ENCODE measurements at places on chromosomes 2 and 18. TPM values are rescaled to one million over a fixed set of nuclear protein-coding genes. Genes with fewer than 3 reads are reported as not detected.

DNA sequence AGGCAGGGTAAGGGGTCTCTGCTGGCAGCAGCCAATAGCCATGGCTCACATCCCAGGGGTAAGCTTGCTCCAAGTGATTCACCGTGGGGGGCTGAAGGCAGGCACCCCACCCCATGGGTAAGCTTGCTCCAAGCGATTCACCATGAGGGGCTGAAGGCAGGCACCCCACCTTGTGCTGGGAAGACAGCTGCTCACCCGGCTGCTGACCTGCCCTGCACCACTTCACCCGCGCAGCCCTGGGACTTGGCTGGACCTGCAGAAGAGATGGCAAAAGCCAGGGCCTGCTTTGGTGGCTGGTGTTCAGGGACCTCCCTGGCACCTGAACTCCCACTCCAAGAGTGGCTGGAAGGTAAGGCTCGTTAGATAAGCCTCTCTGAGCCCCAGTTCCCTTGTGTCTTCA, 19.2 kb downstream of the PTGR3 start:
- no peak overlapping the region for H3K4me3 ChIP-seq
- peaks cover 4% of the 10 kb centered on the region for H3K4me1 ChIP-seq
- no peak for DNase-seq
- no peak overlapping the region for H3K27ac ChIP-seq

GRCh38 chr2:216633616-216634369, 573 bp downstream of the IGFBP2 start:
- H3K4me3 ChIP-seq: peak overlapping the region; percentile 48
- H3K27me3 ChIP-seq: peaks cover 12% of the 10 kb centered on the region
- H3K4me1 ChIP-seq: peaks cover 16% of the 10 kb centered on the region
- no peaks in the 10 kb centered on the region for H3K36me3 ChIP-seq

TPRKB gene
- total RNA-seq: 19.0 TPM

KLHL14 gene
- 0.33 TPM for total RNA-seq

ARHGAP25 gene
- 5.8 TPM for total RNA-seq

GRHL1 gene
- total RNA-seq: 2.5 TPM

MRPL44 gene
- total RNA-seq: 22.8 TPM

DNA sequence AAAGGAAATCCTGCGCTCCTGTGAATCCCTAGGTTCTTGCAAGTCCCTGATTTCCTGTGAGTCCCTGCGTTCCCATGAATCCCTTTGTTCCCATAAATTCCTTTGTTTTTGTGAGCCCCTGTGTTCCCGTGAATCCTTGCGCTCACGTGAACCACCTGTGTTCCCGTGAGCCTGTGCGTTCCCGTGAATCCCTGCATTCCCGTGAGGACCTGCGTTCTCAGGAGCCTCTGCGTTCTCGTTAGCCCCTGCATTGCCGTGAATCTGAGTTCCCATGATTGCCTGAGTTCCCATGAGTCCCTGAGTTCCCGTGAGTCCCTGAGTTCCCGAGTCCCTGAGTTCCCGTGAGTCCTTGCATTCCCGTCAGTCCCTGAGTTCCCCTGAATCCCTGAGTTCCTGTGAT, 71.5 kb downstream of the SNTG2 start:
- H3K27ac ChIP-seq: no peak overlapping the region
- DNase-seq: no peak
- H3K4me3 ChIP-seq: no peak overlapping the region
- no peaks in the 10 kb centered on the region for H3K4me1 ChIP-seq
- no peaks in the 10 kb centered on the region for H3K36me3 ChIP-seq

GRCh38 chr2:205773989-205774388, 91.7 kb downstream of the NRP2 start:
- H3K4me1 ChIP-seq: no peaks in the 10 kb centered on the region
- H3K27me3 ChIP-seq: no peaks in the 10 kb centered on the region
- H3K27ac ChIP-seq: peak overlapping the region; percentile 86
- peaks cover 20% of the 10 kb centered on the region for H3K36me3 ChIP-seq

ANKRD30BL gene
- not detected for total RNA-seq

DNA sequence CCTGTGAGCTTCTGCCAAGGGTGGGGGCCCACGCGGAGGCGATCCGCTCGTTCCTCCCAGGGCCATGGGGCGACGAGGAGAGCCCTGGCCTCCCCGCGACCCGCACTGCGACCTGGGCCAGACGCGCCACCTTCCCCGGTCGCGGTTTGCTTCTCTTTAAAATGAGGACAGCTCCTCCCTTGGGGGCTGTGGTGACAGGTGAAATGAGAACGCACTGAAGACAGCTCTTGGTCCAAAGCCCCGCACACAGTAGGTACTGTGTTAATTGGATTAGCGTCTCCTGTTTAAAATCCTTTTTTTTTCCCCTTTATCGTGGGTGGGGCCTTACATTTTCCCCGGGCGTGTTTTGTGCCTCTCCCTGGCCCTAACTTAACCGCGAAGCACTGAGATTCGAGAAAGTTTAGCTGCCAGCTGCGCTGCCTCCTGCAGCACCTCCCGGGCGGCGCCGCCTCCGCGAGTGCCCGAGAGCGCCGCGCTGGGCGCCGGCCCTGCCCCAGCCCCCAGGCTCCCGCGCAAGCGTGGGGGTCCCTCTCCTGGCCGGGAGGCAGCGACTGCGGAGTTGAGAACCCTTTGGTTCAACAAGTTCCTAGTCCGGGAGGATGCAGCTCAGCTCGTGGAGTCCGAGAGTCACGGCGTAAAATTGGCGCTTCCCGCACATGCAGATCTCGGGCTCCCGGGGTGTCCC, 1.1 kb downstream of the HPCAL1 start:
- no peaks in the 10 kb centered on the region for H3K27me3 ChIP-seq
- H3K4me3 ChIP-seq: peak overlapping the region; percentile 63
- no peak for DNase-seq
- no peaks in the 10 kb centered on the region for H3K36me3 ChIP-seq
- no peaks in the 10 kb centered on the region for H3K4me1 ChIP-seq

DNA sequence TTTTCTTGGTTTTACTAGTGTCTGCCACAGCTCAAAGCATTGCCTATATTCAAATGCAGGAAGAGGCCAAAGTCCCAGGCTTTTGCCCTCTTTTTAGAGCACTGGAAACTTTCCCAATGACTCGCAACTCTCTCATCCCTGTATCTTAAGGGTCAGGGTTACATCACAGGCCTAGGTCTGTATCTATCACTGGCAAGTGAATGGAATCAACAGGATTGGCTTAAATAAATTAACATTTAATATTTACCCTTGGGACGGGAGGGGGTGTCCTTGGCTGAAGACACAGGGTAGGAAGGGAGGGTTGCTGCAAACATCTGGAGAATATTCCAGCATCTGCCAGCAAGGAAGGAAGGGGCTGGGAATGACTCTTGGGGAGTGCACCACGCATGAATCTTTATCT, 242.6 kb downstream of the SLC4A3 start:
- H3K4me3 ChIP-seq: no peak overlapping the region
- H3K27ac ChIP-seq: no peak overlapping the region
- H3K36me3 ChIP-seq: no peaks in the 10 kb centered on the region
- DNase-seq: no peak
- no peaks in the 10 kb centered on the region for H3K4me1 ChIP-seq
- H3K27me3 ChIP-seq: no peaks in the 10 kb centered on the region

DNA sequence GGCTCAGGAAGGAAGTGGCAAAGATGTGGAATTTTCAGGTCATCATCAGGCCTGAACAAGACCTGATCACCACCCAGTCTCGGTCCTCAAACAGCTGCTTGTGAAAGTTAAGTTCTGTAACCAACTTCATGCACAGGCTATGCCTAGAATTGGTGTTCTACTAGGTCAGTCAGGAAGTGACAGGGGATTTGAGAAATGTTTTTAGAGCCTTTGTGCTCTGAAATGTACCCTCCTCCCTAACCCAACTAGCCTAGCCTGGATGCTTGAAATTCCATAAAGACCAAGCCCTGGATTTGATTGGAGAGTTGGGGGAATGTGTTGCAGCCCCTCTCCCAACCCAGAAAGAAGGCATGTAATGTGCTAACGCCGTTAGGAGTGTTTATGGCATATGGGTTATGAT, 63.3 kb downstream of the TGOLN2 start:
- no peak overlapping the region for H3K27ac ChIP-seq
- no peak overlapping the region for H3K4me3 ChIP-seq
- DNase-seq: no peak
- H3K36me3 ChIP-seq: no peaks in the 10 kb centered on the region
- peaks cover 10% of the 10 kb centered on the region for H3K4me1 ChIP-seq
- no peaks in the 10 kb centered on the region for H3K27me3 ChIP-seq

PROC gene
- not detected for total RNA-seq

PROKR1 gene
- total RNA-seq: 0.28 TPM

- H3K4me3 ChIP-seq: no peak overlapping the region
- H3K36me3 ChIP-seq: no peaks in the 10 kb centered on the region
- H3K27ac ChIP-seq: no peak overlapping the region
- H3K27me3 ChIP-seq: no peaks in the 10 kb centered on the region
These were observed 214.4 kb upstream of the LRATD1 start for GRCh38 chr2:14418115-14418514.

DNA sequence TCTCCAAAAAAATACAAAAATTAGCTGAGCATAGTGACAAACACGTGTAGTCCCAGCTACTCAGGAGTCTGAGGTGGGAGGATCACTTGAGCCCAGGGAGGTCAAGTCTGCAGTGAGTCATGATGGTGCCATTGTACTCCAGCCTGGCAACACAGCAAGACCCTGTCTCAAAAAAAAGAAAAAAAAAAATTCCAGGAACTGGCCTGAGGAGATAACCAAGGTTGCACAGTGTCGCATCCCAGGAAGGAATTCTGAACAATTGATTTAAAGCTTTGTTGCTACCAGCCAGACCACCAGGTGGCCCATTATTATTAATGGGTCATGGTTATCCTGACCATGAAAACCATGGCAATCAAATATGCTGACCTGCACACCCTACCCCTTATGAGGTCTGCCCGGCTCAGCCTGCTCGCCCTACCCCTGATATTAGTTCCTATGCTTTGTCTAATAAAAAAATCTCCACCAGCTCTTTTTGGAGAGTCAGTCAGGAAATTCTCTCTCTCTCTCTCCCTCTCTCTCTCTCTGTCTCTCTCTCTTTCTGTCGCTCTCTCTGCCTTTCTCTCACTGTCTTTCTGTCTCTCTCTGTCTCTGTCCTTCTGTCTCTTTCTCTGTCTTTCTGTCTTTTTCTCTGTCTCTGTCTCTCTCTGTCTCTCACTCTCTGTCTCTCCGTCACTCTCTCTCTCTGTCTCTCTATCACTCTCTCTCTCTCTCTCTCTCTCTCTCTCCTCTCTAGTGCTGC, 73.7 kb downstream of the NCAPH start:
- H3K27ac ChIP-seq: no peak overlapping the region
- peaks cover 8% of the 10 kb centered on the region for H3K4me1 ChIP-seq
- no peak for DNase-seq

ATP6V1C2 gene
- not detected for total RNA-seq

CERKL gene
- total RNA-seq: not detected

GRCh38 chr2:46424937-46425336, 54.4 kb upstream of the TMEM247 start:
- H3K27ac ChIP-seq: no peak overlapping the region
- H3K4me1 ChIP-seq: no peaks in the 10 kb centered on the region
- DNase-seq: no peak
- H3K4me3 ChIP-seq: no peak overlapping the region
- no peaks in the 10 kb centered on the region for H3K27me3 ChIP-seq

DNA sequence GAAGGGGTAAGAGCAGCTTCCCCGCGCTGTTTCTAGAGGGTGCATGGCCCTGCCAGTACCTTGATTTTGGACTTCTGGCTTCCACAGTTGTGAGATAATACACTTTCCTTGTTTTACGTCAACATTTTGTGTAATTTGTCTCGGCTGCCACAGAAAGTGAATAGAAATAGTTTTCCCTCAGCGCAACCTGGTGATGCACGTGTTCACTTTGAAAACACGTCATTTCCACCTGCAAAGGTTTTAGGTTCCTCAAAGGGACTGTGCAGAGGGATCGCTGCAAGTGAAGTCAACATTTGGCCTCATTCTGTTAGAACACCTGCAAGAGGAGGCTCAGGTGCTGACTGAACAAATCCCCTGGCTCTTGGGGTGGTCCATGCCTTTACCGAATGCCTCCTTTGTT, 71.7 kb downstream of the LONRF2 start:
- DNase-seq: no peak
- no peaks in the 10 kb centered on the region for H3K4me1 ChIP-seq
- no peaks in the 10 kb centered on the region for H3K36me3 ChIP-seq
- H3K27me3 ChIP-seq: no peaks in the 10 kb centered on the region

- H3K4me1 ChIP-seq: no peaks in the 10 kb centered on the region
- H3K4me3 ChIP-seq: no peak overlapping the region
- peaks cover 41% of the 10 kb centered on the region for H3K36me3 ChIP-seq
These were observed 21.0 kb downstream of the SLC20A1 start for GRCh38 chr2:112666761-112667122.

- H3K27ac ChIP-seq: no peak overlapping the region
- no peaks in the 10 kb centered on the region for H3K4me1 ChIP-seq
- H3K36me3 ChIP-seq: no peaks in the 10 kb centered on the region
- no peak overlapping the region for H3K4me3 ChIP-seq
- DNase-seq: no peak
These were observed 301.9 kb downstream of the PTH2R start for GRCh38 chr2:208708486-208708885.

- H3K27me3 ChIP-seq: no peaks in the 10 kb centered on the region
- no peaks in the 10 kb centered on the region for H3K36me3 ChIP-seq
- no peak for DNase-seq
- no peak overlapping the region for H3K27ac ChIP-seq
- H3K4me3 ChIP-seq: no peak overlapping the region
These were observed 139.0 kb upstream of the SH3BP4 start for GRCh38 chr2:234812851-234813250.

DNA sequence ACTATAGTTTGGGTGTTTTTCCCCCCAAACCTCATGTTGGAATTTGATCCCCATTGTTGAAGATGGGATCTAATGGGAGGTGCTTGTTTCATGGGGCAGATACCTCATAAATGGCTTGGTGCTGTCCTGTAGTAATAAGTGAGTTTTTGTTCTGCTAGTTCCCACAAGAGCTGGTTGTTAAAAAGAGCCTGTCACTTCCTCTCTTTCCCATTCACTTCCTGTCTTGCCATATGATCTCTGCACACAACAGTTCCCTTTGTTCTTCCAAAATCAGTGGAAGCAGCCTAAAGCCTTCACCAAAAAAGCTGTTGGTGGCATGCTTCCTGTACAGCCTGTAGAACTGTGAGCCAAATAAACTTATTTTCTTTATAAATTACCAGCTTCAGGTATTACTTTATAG, 768.2 kb upstream of the VRK2 start:
- no peaks in the 10 kb centered on the region for H3K27me3 ChIP-seq
- no peak overlapping the region for H3K4me3 ChIP-seq
- H3K27ac ChIP-seq: no peak overlapping the region
- no peaks in the 10 kb centered on the region for H3K36me3 ChIP-seq
- no peaks in the 10 kb centered on the region for H3K4me1 ChIP-seq
- DNase-seq: no peak

DNA sequence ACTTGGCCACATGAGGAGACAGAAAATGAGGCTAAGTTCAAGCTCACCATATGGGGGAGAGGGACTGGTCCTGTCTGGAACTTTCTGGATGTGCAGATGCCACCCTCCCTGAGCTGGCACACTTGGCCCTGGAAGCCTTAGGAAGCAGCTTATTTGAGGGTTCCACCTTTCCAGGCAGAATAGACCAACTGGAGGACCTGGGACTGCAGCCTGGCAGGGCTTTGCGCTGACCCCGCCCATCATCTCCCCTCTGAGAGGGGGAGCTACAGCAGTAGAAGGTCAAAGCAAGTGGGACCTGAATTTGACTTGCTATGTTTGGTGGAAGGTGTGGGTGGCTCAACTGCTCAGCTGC, 39.5 kb downstream of the TMEM17 start:
- H3K36me3 ChIP-seq: no peaks in the 10 kb centered on the region
- no peak overlapping the region for H3K4me3 ChIP-seq
- H3K4me1 ChIP-seq: no peaks in the 10 kb centered on the region
- no peak overlapping the region for H3K27ac ChIP-seq
- H3K27me3 ChIP-seq: no peaks in the 10 kb centered on the region
